ENCODE measurements at places on chromosomes 11 and 22. TPM values are rescaled to one million over a fixed set of nuclear protein-coding genes. Genes with fewer than 3 reads are reported as not detected.

DNA sequence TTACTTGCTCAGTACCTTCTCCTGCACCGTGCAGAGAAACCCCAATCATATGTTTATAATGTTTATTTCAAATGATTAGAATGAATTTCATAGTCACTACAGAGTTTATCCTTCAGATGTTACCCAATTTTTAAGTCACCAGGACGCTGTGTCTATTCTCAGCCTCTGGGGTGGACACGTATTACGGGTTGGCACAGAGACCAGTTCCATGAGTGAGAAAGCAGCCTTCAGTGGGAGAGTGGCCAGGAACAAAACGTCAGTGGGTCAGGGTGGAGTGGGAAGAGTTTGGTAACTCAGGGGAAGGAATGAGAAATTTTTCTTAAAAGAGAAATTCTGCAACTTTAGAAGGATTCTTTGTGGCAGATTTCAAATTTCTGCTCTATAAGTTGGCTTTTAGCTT lies 77.1 kb upstream of the MTMR2 start:
- DNase-seq = peak; percentile 85

DNA sequence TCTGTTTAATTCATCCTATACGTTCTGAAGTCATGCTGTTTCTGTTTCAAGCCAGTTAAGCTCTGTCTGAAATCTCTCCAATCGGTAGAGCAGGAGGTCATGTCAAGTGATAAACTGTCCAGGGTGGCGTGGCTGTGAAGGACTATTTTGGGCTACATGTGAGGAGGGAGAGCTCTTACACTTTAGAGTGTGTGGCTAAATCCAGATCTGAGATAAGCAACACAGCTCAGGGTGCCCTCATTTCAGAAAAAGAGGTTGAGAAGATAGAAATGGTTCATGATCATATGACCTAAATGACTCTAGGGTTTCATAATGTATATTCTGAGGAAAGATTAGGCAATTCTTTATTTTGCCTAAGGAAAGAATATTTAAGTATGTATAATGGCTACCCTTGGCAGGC lies 8.4 kb downstream of the BLID start:
- DNase-seq = no peak

DNA sequence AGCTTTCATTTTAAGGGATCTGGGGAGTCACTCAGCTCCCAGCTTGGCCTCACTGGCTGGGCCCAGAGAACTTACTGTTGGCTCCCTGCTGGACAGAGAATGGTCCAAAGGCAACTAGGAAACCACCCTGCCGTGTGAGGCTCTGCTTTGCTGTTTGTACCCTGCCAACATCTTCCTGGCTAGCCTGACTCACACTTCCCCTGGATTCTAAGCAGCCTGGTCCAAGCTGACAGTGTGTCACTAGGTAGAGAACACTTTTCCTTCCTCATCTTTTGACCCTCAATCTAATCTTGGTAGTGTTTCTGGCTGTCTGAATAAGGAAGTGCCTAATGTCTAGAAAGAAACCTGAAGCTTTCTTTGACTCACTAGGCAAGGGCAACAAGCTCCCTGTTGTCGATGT lies 76.7 kb downstream of the FAR1 start:
- DNase-seq = no peak

- no peak for DNase-seq
These were observed 814.0 kb downstream of the BRD1 start for GRCh38 chr22:49013707-49014106.

The KRTAP5-10 gene
- not detected for total RNA-seq

The LDHA gene
- total RNA-seq = 495 TPM

Data from thoracic aorta (tissue), 2 donors.